Myocyte (in vitro differentiated cells): ENCODE measurements at places on chromosomes 5 and 9.

- DNase-seq = peak; percentile 59
Measured at GRCh38 chr5:147539053-147539452, 29.2 kb upstream of the DPYSL3 start.

GRCh38 chr5:154141745-154142221 lies 48.8 kb upstream of the GALNT10 start:
- DNase-seq = no peak

DNA sequence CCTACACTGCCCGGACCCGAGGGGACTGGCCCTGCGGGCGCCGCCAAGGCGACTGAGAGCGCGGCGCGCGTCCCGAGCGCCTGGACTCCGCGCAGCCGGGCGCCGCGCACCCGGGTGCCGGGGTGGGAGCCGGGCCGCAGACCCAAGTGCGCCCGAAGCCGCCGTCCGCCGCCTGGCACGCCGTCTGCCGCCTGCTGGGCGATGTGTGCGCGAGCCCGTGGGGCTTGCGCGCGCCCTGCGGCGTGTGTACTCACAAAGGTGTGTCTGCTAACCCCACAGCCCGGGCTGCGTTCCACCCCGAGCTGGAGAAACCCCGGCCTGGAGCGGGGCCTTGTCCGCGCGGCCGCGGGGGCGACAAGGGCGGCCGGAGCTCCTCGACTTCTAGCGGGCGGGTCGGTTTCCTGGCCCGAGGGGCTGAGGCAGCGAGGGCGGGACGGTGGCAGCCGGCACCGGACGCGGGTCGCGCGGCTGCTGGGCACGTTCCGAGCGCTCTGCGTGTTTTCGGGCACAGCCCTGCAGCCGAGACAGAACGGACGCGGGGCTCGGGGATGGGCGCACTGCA lies 1.1 kb upstream of the ZSWIM6 start:
- DNase-seq = peak; percentile 81

- no peak for DNase-seq
Measured at GRCh38 chr5:2453781-2454180, 297.7 kb downstream of the IRX2 start.

GRCh38 chr9:127500399-127500798 lies 49.1 kb downstream of the LRSAM1 start:
- DNase-seq = no peak

DNA sequence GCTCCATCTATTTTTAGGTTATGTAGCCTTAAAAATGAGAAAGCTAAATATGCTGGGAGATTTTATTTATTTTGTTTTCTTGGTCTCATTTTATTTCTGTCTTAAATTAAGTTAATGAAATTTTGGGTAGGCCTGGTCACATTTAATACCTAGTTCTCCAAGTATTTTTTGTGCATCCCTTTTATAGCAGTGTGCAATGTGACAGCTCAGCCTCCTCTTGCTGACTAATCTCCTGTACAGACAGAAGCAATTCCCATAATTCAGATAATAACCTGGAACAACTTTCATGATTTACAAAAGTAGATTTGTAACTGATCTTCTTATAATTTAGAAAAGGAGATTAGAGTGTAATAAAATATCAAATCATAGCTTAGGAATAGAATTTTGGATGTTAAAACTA lies 403.9 kb downstream of the ADGRV1 start:
- DNase-seq = no peak
